ENCODE measurements at places on chromosomes 2 and 18.

- no peak for DNase-seq
These were observed 21.4 kb upstream of the RHOB start for GRCh38 chr2:20425371-20425881.

DNA sequence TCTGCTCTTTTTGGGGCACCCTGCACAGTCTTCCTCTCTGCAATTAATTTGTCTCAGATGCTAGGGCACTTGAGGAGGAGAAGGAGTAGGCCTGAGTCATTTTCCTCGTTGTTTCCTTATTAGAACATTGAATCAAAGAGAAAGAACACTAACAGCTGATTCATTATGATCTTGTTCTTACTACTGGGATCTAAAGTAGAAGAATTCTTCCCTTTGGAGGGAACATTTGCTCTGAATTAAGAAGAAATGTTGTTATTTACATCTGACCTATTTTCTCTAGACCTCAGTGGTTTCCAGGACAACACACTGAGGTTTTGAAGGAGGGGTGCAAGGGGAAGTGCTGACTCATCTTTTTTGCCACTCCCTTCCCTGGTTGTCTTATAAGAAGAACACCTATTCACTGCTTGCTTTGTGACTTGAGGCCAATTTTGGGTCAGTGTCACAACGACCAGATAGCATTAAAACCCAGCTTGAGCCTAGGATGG, 24.3 kb upstream of the STAT1 start:
- DNase-seq: no peak

DNA sequence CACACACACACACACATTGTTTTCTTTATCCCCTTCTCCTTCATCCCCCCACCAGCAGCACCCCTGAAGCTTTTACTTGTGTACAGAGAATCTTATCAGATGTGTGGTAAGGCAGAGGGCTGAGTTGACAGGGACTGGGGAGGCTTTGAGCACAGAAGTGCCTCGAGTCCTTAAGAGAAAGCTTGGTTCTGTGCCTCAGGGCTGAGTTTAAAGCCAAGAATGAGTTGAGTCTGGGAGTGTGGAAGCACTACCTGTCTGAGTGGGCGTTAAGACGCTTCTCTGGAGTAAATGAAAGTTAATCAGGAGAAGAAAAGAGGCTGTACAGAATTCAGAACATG, 2.7 kb downstream of the ID2 start:
- peak; percentile 72 for DNase-seq

GRCh38 chr2:40197121-40197520, 254.8 kb downstream of the SLC8A1 start:
- DNase-seq: no peak

DNA sequence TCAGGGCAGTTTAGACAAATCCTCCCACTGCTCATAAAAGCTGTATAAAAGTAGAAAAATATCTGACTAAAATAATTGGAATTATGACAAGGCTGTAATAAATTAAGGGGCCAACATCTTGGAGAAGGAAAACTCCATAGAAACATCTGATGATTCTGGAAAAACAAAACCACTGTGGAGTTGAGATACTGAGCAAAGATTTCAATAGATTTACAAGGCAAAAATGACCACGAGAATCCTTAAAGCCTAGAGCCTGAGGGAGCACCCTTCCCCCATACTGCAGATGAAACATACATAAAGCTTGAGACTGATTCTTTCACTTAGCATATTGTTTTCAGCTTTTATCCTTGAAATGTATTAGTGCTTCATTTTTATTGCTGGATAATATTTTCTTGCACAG, 286.4 kb upstream of the MMADHC start:
- DNase-seq: no peak

DNA sequence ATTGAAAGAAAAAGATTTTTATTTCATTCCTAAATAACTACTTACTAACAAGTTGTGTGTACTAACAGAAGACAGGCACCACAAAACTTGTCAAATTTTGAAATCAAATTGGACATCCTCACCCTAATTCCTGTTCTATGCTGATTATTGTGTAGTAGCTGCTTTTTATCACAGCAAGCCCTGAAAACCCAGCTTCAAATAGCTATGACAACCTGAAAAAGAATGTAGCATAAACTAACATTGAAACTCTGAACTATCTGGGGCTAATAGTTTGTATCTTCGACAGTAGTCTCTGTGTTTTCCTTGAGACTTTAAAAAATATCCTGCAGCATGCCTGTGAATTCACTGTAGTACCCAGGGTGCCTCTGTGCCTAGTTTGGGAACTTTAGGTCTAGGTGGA, 122.6 kb downstream of the WDPCP start:
- no peak for DNase-seq

DNA sequence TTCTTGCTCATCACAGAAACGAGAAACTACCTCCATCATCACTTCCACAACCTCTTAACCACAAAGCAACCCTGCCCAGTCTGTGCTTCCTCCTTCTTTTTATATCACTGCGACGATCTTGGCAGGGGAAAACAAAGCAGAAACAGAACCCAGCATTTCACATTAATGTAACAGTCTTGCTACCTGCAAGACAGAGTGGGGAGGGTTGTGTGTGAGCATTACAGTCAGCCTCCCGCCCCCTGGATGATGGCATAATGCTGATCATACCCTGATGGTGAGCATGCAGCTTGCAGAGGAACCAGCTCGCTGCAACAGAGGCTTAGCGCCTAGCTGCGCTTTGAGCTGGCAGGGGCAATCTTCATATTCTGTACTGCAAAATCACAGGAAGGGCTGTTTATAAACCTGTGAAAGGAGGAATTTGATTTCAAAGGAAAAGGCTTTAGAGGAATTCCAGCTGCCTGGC, 376.1 kb downstream of the IRS1 start:
- DNase-seq: peak; percentile 43

DNA sequence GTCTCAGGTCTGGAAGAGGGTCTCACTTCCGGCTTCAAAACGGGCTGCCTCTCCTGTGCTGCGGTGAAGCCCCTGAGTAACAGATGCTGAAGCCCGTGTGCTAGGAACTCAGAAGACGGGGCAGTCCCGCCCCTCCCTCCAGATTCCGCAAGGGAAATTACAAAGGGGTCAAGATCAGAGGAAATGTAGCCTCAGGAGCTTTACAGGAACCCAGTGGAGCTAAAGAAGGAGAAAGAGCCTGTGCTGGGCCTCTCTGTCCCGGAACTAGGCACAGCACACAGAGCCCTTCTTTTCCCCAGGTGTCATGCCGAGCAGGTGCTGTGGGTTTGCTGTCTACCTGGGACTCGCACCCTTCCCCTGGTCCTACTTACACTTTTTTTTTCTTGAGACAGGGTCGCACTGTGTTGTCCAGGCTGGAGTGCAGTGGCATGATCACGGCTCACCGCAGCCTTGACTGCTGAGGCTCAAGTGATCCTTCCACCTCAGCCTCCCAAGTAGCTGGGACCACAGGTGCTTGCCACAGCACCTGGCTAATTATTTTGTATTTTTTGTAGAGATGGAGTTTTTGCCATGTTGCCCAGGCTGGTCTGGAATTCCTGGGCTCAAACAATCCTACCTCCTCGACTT, 72.7 kb upstream of the MAP4K4 start:
- DNase-seq: no peak

DNA sequence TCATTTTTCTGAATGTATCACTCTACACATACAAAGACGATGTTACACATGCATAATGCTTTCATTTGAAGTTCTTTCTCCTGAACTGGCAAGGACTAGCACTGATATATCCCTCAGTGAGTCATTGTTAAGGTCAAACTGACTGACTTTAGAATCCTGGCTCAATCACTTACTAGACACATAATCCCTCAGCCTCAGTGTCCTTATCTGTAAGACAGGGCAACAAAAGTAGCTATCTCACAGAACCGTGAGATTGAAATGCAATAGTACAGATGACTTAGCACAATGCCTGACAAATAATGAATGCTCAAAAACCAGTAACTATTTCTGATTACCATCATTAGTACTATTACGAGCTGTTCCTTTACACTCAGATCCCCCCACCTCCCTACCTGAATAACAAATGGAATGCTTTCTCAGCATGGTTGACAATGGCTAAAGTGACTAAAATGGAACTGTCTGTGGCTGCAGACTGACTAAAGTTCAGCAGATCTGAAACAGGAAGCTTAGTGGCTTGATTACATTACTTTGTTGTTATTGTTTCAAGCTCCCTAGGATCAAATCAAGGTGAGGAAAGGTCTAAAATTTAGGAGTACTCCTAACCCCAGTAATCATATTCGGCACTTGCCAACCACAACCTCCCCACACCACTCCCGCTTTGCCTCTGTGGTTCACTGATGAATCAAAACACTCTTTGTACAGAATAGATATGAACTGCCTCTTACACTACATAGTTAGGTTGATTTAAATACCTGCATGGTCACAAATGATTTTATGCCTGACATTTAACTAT, 35.8 kb upstream of the CACNB4 start:
- DNase-seq: no peak

GRCh38 chr2:155141418-155141817, 442.9 kb downstream of the KCNJ3 start:
- no peak for DNase-seq

GRCh38 chr2:158912112-158912511, 56.3 kb upstream of the TANC1 start:
- DNase-seq: no peak

DNA sequence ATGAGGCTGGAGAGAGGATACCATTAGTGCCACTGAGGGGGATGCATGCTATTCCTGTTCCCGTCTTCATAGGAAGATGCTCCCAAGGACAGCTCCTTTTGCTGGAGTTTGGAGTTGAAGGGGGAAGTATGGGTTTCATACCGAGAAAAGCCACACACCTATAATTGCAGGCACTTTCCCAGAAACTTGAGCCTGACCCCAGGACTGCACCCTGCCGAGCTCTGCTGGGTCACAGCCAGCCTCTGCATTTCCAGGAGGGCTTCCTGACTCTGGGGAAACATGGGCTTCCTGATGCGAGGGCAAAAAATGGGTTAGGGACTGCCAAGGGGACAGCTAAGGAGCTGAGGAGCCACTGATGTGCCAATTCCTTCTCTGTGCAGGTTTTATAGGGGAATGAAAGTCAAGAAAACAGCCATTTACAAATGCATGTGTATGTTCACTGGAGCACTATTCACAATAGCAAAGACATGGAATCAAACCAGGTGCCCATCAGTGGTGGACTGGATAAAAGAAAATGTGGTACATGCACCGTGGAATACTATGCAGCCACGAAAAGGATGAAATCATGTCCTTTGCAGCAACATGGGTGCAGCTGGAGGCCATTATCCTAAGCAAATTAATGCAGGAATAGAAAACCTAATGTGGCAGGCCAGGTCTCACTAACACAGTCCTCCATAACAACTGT, 104.5 kb downstream of the ACAA2 start:
- no peak for DNase-seq

GRCh38 chr2:80105015-80105640, 199.4 kb downstream of the LRRTM1 start:
- no peak for DNase-seq

DNA sequence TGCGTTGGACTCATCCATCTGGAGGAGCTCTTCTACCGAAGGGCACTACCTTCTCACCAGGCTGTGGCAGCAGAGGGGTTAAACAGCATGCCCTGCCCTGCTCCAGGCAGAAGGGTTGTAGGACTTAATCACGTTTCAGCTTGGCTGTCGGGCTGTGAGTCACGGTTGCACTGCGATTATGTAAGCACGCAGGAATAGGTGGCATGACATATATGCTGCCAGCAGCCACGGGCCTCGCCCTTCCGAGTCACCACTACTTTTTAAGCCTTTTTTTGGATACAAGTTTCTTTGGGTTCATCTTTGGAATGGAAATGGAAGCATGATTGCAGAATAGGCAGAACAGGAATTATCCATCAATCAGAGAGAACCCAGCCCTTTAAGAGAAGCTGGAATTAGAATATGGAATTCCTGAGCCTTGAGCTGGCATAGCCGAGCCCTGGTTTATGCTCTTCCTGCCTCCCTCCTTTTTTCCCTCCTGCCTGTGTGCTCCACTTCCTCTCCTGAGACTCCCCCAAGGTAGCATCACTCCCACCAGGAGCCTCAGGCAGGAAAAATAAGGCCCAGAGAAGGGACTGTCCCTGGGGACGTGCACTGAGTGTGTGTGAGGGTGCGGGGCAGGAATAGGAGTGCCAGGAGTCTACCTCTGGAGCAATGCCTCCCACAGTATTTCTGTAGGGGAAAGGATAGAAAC, 86.8 kb downstream of the SEMA4F start:
- no peak for DNase-seq

- DNase-seq: no peak
These were observed 49.9 kb downstream of the SLC9A4 start for GRCh38 chr2:102522890-102523289.

DNA sequence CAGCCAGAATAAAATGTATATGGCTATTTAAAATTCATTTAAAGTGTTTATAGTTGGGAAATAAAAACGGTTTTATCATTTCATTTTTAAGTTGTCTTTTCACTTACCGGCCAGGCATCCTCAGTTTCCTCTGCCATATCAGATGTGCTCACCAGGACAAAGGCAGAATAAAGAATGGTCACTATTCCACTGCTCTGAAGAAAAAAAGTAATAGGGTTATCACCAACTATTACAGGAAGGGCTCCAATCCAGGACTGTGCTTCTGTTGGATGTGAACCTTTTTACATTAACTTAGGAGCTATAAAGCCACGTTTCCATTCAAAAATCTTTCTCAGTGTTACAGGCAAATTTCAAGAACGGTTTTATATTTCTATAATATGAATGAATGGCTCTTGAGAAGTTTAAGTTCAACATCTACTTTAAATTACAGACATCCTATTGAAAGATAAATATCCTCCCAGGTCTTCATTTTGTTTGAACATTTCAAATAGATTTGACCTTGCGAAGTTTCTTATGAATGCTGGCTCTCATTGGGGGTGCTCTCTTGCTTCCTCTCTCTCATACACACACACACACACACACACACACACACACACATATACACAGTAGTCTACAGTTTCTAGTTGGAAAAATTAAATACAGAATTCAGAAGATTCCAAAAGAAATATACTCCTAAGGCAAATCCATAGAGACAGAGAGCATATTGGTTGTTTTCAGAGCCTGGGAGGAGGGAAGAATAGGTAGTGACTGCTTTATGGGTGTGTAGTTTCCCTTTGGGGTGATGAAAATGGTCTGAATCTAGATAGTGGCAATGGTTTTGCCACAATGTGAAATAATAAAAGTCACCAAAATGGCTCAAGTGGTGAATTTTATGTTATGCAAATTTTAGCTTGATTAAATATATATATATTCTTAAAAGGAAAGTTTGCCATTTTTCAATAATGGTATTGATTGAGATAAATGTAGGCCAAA, 2.9 kb upstream of the SLC40A1 start:
- DNase-seq: no peak

- peak; percentile 72 for DNase-seq
These were observed 7.6 kb upstream of the METTL21A start for GRCh38 chr2:207632575-207633493.

DNA sequence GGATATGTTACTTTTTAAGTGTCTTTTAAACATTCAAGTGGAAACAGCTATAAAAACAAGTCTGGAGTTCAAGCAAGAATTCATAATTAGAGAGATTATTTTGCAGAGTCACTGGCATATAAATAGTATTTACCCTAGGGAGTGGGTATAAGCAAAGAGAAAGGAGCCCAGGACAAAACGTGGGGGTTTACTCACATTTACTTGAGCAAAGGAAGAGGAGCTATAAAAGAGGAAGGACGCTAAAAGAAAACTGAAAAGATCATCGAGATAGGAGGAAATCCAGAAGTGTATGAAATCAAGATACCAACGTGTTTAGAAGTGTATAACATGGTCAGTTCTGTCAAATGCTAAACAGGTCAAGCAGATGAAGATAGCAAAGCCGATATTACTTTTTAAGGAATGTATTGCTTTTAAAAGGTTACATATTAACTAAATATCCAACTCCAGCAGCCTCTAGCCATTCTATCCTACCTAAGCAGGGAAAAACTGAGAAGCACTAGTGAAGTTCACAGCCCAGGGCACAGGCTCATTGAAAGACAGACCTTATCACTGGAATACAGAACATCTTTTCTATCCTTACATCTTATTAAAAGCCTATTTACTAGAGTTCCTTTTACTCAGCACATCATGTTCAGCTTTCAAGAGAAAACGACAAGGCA, 8.6 kb downstream of the KANSL1L start:
- no peak for DNase-seq
